Melanocyte of skin (primary cell): ENCODE measurements at places on chromosomes 1 and 21. TPM values are rescaled to one million over a fixed set of nuclear protein-coding genes. Genes with fewer than 3 reads are reported as not detected.

Gene SPATA46
- not detected in 2 replicates for total RNA-seq

Gene IKBKE
- total RNA-seq = 13.4 and 15.1 TPM in 2 replicates

Gene OVAAL
- not detected in 2 replicates for total RNA-seq

Gene IGSF21
- not detected in 2 replicates for total RNA-seq

Gene KIF17
- 0.15 and 0.33 TPM in 2 replicates for total RNA-seq
